Activated CD4-positive, alpha-beta T cell treated with anti-CD3 and anti-CD28 coated beads, Interleukin-2, amount 10 ng/mL, durations not matched to agents 24 days and 14 days (primary cell): ENCODE measurements at places on chromosomes 12 and 14.
A peak's percentile ranks its signal among the peaks of the same experiment; 100 is the strongest.

GRCh38 chr12:62683776-62684569 lies 217.3 kb downstream of the MON2 start:
- peaks cover 17% of the 10 kb centered on the region for H3K27me3 ChIP-seq
- no peak for DNase-seq
- no peak overlapping the region for H3K27ac ChIP-seq
- no peaks in the 10 kb centered on the region for H3K4me1 ChIP-seq
- H3K36me3 ChIP-seq, result peaks cover 1% of the 10 kb centered on the region

GRCh38 chr14:98799891-98800290 lies 472.1 kb downstream of the BCL11B start:
- no peak overlapping the region for H3K4me3 ChIP-seq
- H3K27me3 ChIP-seq, result peaks cover 5% of the 10 kb centered on the region
- no peak for DNase-seq
- no peaks in the 10 kb centered on the region for H3K36me3 ChIP-seq
- no peak overlapping the region for H3K27ac ChIP-seq
- H3K4me1 ChIP-seq, result no peaks in the 10 kb centered on the region

DNA sequence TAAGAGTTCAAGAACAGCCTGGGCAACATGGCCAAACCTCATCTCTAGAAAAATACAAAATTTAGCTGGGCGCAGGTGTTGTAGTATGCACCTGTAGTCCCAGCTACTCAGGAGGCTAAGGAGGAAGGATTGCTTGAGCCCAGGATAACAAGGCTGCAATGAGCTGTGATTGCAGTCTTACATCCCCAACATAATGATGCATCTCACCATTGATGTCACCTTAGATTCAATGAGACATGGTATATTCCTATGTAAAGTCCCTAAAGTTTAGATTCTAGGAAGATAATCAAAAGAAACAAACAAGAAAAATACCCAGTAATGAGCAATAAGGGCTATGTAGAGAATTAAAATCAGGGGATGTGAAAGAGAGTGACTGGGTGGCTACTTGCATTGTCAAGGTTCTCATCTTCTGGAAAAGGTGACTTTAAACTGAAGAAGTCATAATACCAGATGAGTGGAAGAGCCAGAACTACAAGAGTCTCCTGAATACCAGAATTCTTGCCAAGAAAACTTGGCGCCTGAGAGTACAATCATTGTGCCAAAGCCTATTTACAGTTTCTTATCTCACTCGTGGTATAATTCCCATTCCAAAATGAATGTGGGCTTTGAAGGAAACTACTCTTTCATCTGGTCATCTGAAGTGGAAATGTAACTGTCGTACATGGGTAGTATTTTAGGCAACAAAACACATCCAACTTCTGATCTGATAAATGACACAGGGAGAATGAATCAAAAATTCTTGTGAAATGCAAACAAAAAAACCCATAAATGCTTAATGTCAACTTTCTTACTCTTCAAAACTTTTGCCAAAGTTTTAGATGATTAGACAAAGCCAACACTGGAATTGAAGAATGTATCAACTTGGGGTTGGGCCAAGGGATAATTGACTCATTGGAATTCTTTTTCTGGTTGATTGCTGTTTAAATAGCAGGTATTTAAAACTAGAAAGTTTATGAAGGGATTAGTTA lies 81.1 kb upstream of the ST8SIA1 start:
- H3K4me1 ChIP-seq, result peaks cover 2% of the 10 kb centered on the region
- no peak overlapping the region for H3K27ac ChIP-seq
- no peak overlapping the region for H3K4me3 ChIP-seq

GRCh38 chr14:98347686-98348085 lies 924.3 kb downstream of the BCL11B start:
- no peaks in the 10 kb centered on the region for H3K27me3 ChIP-seq
- DNase-seq, result no peak
- peaks cover 8% of the 10 kb centered on the region for H3K4me1 ChIP-seq
- no peaks in the 10 kb centered on the region for H3K36me3 ChIP-seq

DNA sequence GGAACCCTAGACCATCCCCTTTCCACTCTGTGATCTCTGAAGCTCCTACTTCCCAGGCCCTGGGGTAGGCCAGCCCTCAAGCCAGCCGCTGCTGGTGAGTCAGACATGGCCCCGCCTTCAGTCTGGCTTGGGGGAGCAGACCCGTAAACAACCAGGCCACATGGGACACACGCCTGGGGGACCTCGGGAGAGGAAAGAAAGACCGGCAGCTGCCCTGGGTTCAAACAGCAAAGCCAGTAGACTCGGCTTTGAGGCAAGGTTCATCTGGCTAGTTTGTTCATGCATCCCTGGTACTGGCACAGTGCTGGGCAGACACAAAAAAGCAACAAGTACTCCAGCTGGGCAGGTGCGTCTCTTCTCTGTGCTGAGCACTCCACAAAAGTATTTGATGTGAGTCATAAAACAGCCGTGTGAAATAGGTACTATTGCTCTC lies 101.9 kb downstream of the SETD3 start:
- H3K4me3 ChIP-seq, result no peak overlapping the region
- H3K4me1 ChIP-seq, result no peaks in the 10 kb centered on the region
- DNase-seq, result no peak
- H3K27ac ChIP-seq, result no peak overlapping the region

GRCh38 chr12:2776129-2776806 lies 18.5 kb upstream of the FKBP4 start:
- no peaks in the 10 kb centered on the region for H3K4me1 ChIP-seq
- H3K27ac ChIP-seq, result no peak overlapping the region
- peaks cover 9% of the 10 kb centered on the region for H3K27me3 ChIP-seq
- no peak overlapping the region for H3K4me3 ChIP-seq
- no peaks in the 10 kb centered on the region for H3K36me3 ChIP-seq
- DNase-seq, result no peak

GRCh38 chr14:81157431-81157830 lies 63.3 kb downstream of the GTF2A1 start:
- DNase-seq, result no peak
- H3K27me3 ChIP-seq, result peaks cover 4% of the 10 kb centered on the region
- H3K4me3 ChIP-seq, result no peak overlapping the region
- H3K36me3 ChIP-seq, result no peaks in the 10 kb centered on the region
- H3K4me1 ChIP-seq, result peaks cover 5% of the 10 kb centered on the region

GRCh38 chr14:71618047-71618446 lies 314.2 kb upstream of the RGS6 start:
- DNase-seq, result no peak
- H3K4me1 ChIP-seq, result peaks cover 20% of the 10 kb centered on the region
- no peak overlapping the region for H3K27ac ChIP-seq
- no peaks in the 10 kb centered on the region for H3K27me3 ChIP-seq

DNA sequence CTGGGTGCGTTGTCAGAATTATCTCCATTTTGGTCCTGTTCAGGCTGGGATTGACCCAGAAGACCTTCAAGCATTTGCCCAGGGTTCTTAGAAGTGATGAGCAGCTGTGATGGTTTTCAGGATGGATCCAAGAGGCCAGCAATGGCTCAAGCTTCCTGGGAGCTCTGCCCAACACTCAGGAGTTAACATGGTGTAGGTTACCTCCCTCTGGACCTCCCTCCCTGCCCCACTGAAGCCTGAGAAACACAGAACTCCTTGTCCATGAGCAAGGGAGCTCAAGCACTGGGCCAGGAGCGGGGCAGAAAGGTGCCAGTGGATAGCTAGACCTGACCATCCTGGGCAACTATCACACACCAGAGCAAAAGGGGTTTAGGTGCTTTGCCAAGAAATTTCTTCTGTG lies 148.4 kb upstream of the FKBP4 start:
- no peak overlapping the region for H3K4me3 ChIP-seq
- peaks cover 44% of the 10 kb centered on the region for H3K27me3 ChIP-seq
- H3K4me1 ChIP-seq, result peaks cover 8% of the 10 kb centered on the region

DNA sequence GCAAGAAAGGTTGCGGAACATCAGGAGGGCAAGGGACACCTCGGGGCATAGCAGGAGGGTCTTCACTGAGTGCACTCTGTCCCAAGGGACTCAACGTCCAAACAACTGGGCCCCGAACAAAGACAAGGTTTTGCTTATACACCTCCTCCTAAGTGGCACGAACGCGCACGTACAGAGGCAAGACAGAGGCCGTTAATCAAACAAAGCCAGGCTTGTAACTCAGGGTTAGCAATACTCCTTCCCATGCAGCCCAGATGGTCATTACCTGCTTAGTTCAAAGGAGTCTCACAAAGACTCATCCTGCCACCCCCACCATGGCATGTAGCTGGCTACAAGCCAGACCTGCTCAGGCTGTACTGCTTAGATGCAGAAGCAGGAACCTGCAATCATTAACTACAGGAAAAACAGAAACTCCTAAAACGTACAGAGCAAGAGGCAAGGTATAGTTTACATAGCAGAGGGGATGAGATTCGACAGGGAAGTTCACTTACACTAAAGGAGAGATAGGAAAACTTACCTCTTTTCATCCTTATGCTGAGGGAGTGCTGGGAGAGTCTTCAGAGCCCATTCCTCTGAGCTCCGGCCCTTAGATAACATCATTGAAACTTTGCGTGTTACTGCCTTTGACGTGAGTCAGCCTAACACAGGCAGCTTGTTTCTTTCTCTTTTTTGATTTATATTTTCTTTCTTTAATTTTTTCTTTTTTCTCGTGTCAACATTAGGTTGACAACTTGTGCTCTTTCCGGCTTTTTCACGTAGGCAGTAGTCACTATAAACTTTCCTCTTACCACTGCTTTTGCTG lies 1319.1 kb downstream of the TMEM121 start:
- DNase-seq, result peak; percentile 73
- peaks cover 28% of the 10 kb centered on the region for H3K4me1 ChIP-seq
- H3K27ac ChIP-seq, result peak overlapping the region; percentile 6
- peaks cover 33% of the 10 kb centered on the region for H3K27me3 ChIP-seq

DNA sequence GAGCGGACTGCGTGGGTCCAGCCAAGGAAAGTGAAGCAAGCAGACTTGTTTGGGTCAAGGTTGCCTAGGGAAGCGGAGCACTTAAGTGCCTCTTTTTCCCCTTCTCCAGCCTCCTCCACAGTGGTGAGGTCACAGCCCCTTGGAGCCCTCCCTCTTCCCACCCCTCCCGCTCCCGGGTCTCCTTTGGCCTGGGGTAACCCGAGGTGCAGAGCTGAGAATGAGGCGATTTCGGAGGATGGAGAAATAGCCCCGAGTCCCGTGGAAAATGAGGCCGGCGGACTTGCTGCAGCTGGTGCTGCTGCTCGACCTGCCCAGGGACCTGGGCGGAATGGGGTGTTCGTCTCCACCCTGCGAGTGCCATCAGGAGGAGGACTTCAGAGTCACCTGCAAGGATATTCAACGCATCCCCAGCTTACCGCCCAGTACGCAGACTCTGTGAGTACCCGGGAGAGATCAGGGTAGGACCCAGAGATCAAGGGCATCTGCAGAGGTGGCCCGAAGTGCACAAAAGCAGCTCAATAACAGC lies at the start of gene TSHR:
Gene TSHR (plus strand): TSS at position 206 of the 526 bp plus-strand sequence. CDS start 60 bp downstream, at position 266.
- H3K27me3 ChIP-seq, result peaks cover 37% of the 10 kb centered on the region
- H3K4me3 ChIP-seq, result peak within 1 kb of the TSS; percentile 91
- peak within 1 kb of the TSS; percentile 68 for H3K27ac ChIP-seq
- DNase-seq, result peak; percentile 68
- peaks cover 7% of the 10 kb centered on the region for H3K36me3 ChIP-seq

DNA sequence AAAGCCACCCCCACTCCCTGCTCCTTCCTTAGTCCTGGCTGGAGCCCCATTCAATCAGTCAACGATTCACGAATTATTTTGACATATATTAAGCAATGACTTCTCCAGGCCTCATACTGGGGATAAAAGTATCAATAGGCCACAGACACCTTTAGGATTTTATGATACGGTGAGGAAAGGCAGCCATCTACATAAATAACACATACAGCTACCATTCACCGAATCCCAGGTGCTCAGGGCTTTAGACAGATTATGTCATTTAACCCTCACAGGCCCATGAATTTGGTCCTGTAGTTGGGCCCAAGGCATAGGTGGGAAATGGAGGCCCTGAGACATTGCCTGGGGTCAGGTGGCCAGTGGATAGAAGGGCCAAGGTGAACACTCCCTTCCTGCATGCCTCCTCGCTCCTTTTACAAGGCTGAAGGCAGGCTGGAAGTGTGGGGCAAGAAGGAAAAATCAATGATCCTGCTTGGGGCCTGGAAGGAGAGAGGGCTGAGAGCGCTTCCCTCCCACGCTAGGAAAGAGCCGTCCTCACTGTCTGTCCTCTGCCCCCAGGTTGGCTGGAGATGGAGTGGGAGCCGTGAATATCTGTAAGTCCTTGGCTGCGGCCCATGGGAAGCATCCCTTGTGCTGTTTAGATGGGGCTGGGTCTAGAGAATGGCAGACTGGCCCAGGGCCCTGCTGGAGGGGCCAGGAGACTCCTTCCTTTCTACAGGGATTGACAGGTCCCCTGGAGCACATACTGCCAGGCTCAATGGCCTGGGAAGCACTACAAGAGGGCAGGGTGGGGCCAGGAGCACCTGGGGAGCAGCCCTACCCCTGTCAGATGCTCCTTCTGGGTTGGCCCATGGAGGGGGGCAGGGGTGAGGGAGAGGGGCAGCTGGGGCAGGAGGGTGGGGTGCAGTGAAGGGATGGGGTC lies 14.8 kb downstream of the KRT7 start:
- H3K27ac ChIP-seq, result peak overlapping the region; percentile 99
- no peak for DNase-seq
- H3K4me3 ChIP-seq, result peak overlapping the region; percentile 91
- H3K36me3 ChIP-seq, result peaks cover 23% of the 10 kb centered on the region
- peaks cover 79% of the 10 kb centered on the region for H3K4me1 ChIP-seq
- no peaks in the 10 kb centered on the region for H3K27me3 ChIP-seq

DNA sequence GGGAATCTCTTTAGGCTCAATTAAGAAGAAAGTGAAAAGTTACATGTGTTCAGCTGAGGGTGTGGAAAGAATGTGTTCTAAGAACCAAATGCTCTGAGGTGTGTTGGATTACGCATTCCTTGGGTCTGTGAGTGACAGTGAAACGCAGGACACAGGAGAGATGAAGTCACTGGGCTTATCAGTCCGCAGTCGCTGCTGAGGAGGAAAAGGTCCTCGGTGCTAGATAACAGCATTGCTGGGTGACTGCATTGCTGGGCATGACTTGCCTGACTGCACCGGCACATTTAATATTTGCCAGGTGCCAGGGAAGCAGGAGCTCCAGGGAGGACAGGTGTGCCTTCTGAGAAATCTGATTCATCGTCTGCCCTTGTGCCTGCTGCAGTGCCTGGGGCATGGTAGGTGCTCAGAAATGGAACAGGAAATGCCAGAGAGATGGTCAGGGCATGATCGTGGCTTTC lies 64.4 kb upstream of the FZD10 start:
- H3K36me3 ChIP-seq, result no peaks in the 10 kb centered on the region
- H3K27ac ChIP-seq, result no peak overlapping the region
- DNase-seq, result no peak
- no peak overlapping the region for H3K4me3 ChIP-seq

- no peaks in the 10 kb centered on the region for H3K27me3 ChIP-seq
- H3K4me1 ChIP-seq, result no peaks in the 10 kb centered on the region
- no peak overlapping the region for H3K27ac ChIP-seq
Observed at GRCh38 chr12:70402597-70402996, 36.5 kb downstream of the KCNMB4 start.

DNA sequence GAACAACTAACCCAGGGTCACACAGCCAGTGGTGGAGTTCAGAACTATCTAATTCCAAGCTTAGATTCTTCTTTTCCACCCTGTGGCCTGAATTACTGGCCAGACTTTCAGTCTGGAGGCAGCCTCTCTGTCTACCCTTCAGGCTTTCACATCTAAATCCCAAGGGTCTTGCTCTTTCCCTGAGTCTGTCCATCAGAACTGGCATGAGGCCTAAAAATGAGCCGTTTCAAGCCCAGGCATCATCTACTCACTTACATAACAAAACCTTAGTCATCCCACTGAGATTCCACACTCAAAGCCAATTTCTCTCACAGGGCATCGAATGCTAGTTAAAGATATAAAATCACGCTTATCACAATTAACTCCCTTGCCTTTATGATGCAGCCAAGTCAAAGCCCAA lies 1.3 kb upstream of the PTGDR start:
- H3K27ac ChIP-seq, result no peak overlapping the region
- DNase-seq, result no peak
- peaks cover 9% of the 10 kb centered on the region for H3K36me3 ChIP-seq
